ENCODE measurements at places on chromosomes 7 and 10. TPM values are rescaled to one million over a fixed set of nuclear protein-coding genes. Genes with fewer than 3 reads are reported as not detected.

The CAV1 gene
- 12.0 TPM for total RNA-seq

The TDRD1 gene
- under 0.01 TPM for total RNA-seq

- no peak for DNase-seq
These were observed 42.3 kb upstream of the KLF6 start for GRCh38 chr10:3827266-3827665.

GRCh38 chr10:103739039-103739764, 116.2 kb downstream of the SH3PXD2A start:
- no peak for DNase-seq

DNA sequence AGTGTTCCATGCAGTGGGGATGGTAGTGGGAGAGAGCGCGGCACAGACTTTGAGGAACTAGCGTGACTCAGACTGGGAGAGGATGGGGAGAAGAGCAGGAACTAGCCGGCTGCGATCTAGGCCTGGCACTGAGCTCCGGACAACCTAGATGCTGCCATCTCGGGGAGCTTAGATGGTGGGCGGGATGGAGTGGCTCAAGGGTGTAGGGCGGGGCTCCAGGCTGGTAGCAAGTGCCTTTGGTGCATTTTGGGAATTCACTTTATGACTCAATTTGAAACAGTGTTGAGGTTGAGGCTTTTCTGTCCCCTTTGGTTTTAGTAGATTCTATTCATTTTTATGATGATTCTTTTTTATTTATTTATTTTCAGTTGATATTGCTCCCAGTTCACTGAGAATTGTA, 185.3 kb upstream of the GPR26 start:
- no peak for DNase-seq
